ENCODE measurements at places on chromosomes 12 and 14.

- no peak for DNase-seq
Observed at GRCh38 chr12:18643681-18644080, 94.1 kb downstream of the PLCZ1 start.

- DNase-seq: no peak
Observed at GRCh38 chr12:120142231-120142877, 25.8 kb upstream of the RAB35 start.

- no peak for DNase-seq
Observed at GRCh38 chr12:109463756-109464155, 13.3 kb downstream of the KCTD10 start.

- DNase-seq: no peak
Observed at GRCh38 chr14:63745272-63745671, 17.4 kb upstream of the SGPP1 start.

- DNase-seq: no peak
Observed at GRCh38 chr12:65965358-65965757, 141.1 kb downstream of the HMGA2 start.

- DNase-seq: no peak
Observed at GRCh38 chr12:132514216-132514820, 24.4 kb downstream of the FBRSL1 start.

DNA sequence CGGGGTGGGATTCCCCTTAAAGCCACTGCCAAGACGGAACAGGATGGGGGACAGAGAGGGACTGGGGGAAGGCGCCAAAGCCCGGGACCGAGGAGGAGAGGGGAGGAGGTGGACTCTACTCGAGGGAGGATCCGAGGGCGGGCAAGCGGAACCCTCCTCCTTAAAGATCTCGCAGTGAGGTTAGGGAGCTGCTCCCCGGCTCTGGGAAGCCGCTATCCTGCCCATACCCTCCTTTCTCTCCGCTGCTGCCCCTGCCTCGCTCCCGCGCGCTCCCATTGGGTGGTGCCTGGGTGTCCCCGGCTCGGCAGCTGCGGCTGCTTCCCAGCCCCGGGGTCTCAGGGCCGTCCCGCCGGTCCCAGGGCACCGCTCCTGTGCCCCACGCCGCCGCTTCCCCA is 16.4 kb downstream of the KRT18 start:
- DNase-seq: no peak

DNA sequence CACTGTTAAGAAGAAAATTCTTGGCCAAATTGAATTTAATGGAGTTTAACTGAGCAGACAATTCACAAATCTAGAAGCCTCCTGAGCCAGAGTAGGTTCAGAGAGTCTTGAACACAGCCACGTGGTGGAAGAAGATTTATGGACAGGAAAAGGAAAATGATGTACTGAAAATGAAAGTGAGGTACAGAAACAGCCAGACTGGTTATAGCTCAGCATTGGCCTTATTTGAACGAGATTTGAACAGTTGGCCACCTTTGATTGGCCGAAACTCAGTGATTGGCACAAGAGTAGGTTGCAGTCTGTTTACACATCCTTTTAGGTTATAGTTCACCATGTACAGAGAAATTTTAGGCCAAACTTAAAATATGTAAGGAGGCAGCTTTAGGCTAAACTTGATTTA is 9.9 kb downstream of the OAS2 start:
- DNase-seq: peak; percentile 42

GRCh38 chr14:72788972-72789728 is 104.8 kb downstream of the DPF3 start:
- DNase-seq: no peak

- no peak for DNase-seq
Observed at GRCh38 chr12:121430833-121431415, 31.0 kb downstream of the RNF34 start.

DNA sequence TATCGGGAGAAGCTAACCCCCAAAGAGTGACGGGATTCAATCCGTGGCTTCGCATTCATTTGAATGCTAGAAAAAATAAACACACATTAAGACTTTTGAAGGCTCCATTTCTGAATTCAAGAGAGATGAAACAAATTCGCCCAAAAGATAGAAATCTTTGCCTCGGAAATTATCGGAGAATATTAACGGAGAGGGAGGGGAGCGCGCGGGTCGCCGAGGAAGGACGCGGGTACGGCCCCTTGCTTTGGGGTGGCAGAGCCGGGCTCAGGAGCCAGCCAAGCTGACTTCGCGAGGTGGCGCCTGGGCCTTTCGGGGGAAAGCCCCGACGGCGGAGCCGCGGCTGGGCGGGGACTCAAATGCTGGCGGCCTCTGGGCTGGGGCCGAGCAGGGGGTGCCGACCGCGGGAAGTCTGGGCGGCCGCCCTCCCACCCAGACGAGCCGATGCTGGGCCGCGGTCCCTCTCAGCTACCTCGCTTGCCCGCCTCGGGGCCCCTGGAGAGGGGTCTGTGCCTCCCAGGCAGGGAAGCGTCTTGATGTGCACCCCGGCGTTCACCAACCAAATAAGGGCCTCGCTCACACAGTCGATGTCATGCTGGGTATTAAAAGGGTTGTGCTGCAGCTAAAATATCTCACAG is 14.7 kb downstream of the NKX2-1 start:
- no peak for DNase-seq

DNA sequence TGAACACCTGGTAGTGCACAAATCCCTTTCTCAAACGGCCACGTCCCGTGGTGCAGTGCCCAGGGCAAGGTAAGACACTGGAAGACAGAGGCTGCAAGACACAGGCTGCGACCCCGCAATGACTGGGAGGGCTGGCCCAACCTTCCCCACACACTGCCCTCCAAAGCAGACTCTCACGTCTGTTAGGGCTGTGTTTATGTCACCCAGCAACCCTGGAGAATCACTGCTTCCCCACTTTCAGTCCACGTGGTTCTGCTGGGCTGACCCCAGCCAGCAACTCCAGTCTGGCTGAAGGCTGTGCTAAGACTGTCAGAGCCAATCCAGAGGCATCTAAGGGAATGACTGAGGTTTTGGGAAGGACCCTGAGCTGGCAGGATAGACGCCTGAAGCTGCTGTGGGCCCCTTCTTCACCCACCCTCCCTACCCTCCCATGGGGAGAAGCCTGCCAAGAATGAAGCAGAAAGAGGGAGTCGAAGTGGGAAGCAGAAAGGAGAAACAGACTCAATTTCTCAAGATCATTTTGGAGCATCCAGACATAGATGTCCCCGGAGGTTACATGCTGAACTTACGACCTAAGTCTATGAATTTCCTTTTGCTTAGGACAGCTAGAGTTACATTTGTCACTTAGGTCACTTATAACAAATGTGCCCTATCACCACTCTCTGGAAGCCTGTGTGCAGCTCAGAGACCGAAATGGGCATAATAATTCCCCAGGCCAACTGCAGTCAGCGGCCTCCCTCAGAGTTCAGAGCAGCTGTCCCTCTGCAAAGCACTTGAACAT is 11.7 kb downstream of the KDM2B start:
- DNase-seq: no peak

- DNase-seq: no peak
Observed at GRCh38 chr12:82529101-82529500, 157.6 kb upstream of the TMTC2 start.

DNA sequence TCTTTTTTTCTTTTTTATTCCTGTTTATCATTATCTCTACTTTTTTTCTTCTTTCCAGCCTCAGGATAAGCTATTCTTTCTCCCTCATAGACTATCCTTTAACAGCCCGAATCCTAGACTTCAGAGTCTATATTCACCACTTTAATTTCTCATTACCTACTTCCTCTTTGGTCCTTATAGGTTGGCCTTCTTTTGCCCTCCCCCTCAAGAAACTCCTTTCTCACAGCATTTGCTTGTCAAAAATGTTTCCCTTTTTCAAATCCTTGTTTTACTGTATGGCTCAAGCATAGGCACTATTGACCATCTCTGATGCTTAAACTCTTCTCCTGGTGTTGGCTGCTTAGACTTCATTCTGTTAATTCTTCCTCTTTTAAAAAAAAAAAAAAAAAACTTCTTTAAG is 52.5 kb downstream of the KIAA0586 start:
- DNase-seq: no peak

GRCh38 chr14:70905301-70905700 is 2.0 kb upstream of the PCNX1 start:
- DNase-seq: no peak

GRCh38 chr12:118055865-118056773 is 4.9 kb downstream of the WSB2 start:
- DNase-seq: no peak

- no peak for DNase-seq
Observed at GRCh38 chr12:22122359-22122758, 76.3 kb downstream of the CMAS start.

DNA sequence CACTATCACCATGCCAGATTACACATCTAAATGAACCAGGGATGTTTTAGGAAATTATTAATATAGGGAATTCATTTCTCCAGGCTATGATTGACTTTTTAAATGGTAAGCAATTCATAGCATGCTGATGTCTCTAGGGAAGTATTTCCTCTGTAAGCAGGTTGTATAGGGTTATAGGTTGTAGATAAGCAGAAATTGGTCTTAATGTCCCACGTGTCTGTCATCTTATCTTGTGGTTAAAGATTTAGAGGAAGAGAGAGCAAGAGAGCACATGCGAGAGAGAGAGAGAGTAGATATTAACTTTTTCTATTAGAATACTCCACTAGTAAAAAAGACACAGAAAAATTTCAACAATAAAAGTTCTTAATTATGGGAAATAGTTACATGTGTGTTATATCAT is 32.6 kb downstream of the TRHDE start:
- DNase-seq: no peak

DNA sequence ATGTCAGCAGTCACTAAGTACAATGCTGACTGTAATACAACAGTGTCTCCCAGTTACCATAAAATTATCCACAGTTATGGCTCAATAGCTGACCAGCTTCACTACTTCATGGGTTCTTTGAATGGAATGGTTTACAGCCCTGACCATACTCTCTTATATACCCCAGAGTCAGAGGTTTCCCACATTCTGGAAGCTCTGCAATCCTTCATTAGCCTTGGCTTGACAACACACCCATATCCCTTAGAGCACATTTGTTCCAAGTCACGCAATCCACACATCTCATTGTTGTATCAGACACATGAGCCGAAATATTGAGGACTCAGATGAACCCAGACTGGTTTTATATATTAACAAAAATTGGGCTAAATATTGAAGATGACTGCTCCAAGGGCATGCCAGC is 209.4 kb upstream of the PLXNC1 start:
- no peak for DNase-seq

GRCh38 chr12:88884600-88884999 is 304.3 kb upstream of the KITLG start:
- DNase-seq: no peak

DNA sequence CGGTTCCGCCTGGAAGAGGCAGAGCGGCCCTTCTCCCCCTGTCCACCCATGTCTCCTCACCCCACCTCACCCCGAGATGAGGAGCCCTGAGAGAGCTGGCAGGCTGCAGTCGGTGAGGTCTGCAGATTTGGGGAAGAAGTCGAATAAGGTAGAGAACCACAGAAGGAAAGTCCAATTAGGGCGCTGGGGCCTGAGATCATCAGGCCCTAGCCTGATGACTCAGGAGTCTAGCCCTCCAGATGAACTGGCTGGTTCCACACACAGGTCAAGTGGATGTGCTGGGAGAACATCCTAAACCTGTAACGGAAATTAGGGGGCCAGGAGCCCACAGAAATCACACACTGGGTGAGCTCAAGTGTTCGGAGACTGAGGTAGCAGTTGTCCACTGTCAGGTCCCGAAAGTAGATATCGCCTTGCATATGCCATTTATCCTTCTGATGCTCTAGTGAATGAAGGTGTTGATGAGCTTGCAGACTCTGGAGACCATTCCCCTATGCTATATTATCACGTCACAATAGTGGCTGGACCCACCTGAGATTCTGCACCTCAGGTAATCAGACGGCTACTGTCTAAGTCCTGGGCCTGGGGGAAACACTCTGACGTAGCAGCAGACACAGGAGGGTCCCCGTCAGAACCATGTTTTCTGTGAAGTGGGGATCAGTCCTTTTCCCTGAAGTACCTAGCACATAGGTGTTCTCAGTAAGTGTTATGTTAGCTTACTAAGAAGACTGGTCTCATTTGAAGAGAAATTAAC is 886 bp upstream of the METTL17 start:
- DNase-seq: no peak

Measured in activated T-helper 2 cell treated with anti-CD3 and anti-CD28 coated beads, Interferon-gamma antibody, Interleukin-2, Interleukin-4, amounts not matched to agents 10 μg/mL and 5 μg/mL and 100 μg/mL, durations not matched to agents 14 hours and 24 hours and 36 hours (primary cell).